PC-3 (cell line): ENCODE measurements at places on chromosomes 7 and 10. TPM values are rescaled to one million over a fixed set of nuclear protein-coding genes. Genes with fewer than 3 reads are reported as not detected.

The FAM25C gene
- not detected in 2 replicates for total RNA-seq

The C10orf120 gene
- not detected in 2 replicates for total RNA-seq

The CTAGE8 gene
- total RNA-seq = 0.69 and 1.2 TPM in 2 replicates

The ZNF727 gene
- 0.07 TPM in 1 of 2 replicates, not detected in the other for total RNA-seq

DNA sequence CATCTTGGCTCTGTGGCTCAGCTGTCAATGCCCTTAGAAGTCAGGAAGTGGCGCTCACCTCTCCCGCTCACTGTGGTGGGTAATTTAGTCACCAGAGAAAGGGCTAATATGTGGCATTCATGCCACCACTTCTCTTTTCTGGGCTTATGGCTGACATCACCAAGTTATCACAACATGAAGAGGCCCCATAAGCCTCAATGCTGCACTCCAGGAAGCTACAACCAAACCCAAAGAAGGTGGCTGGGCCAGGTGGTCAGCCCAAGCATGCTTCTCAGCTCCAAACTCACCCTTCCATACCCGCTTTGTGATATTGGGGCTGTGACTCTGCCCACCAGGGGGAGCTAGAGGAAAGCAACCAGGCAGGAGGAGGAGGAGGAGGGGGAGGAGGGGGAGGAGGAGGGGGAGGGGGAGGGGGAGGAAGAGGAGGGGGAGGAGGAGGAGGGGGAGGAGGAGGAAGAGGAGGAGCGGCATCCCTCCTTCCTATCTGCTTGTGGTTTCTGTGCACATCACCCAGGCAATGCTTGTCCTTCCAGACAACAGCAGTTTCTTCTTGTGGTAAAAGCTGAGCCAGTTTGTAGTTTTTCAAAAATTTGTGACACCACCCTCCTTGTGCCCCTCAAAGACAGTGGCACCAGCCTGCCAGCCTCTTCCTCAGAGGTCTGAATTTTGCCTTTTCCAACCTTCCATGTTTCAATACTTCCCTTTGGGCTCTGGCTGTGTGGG, 42.1 kb downstream of the CYP26A1 start:
- DNase-seq = peak; percentile 70

DNA sequence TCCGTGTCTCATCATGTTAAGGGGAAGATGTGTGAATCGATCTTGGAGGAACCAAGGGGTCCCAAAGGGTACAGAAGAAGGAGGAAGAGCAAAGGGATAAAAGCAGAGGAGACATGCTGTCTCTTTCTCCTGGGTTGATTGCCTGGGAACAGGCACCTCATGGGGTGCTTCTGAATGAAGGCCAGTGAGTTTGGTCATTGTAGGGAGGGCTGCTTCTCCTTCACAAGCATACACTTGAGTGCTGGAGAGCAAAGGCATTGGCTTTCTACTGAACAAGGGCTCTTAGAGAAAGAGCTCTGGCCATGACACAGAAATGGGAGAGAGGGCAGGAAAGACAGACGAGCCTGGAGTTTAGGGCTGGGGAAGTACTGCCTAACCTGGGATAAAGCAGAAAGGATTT, 146.7 kb upstream of the NPY start:
- no peak for DNase-seq

The FBXO24 gene
- total RNA-seq = 0.40 TPM in 1 of 2 replicates, not detected in the other

- no peak for DNase-seq
These were observed 53.4 kb downstream of the GLRX3 start for GRCh38 chr10:130189608-130190054.

The GRK5 gene
- 4.5 and 5.0 TPM in 2 replicates for total RNA-seq

The SCIN gene
- total RNA-seq = 0.91 and 1.6 TPM in 2 replicates

GRCh38 chr7:93161181-93161762, 13.1 kb upstream of the SAMD9L start:
- DNase-seq = no peak

The PPP1R17 gene
- not detected in 2 replicates for total RNA-seq

- no peak for DNase-seq
These were observed 22.9 kb downstream of the ASB13 start for GRCh38 chr10:5643346-5644067.

DNA sequence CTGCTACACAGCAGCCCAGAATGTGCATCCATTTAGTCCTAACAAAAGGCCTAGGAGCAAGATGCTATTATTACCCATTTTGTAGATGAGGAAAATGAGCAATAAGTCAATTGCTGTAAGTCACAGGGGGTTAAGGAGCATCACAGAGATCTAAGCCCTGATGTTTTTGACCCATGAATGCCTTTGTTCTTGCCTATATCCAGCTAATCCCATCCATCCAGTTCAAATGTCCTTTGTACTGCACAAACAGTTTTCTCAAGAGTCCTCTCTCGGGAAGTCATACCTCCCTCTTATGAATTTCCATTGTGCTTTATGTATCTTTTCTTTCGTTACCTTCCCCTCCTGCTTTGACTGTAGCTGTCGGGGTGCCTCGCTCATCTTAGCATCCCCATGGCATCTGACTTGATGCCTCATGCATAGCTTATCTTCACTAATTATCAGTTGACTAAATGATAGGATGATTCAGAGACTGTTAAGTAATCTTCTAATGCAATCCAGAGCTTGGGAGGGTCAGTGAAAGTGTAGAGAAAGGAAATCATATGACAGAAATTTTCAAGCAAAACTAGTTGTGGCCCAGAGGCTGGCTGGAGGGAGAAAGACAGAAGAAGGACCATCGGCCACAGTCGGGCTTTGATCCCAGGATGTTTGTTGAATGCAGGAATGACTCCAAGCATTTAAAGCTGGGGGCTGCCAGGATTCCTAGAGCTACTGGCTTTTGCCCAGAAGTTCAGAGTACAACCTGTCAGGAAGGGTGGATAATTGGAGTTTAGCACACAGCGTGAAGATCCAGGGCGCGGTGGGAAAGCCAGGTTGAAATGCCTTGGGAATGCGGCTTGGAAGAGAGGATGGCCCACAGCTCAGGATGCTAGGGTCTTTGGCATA, 23.5 kb downstream of the BLVRA start:
- DNase-seq = no peak

GRCh38 chr7:5424749-5425506, 1.3 kb upstream of the TNRC18 start:
- DNase-seq = peak; percentile 51

GRCh38 chr7:94228223-94228622, 166.5 kb upstream of the COL1A2 start:
- no peak for DNase-seq

GRCh38 chr10:49837051-49837478, 74.9 kb upstream of the OGDHL start:
- DNase-seq = peak; percentile 27

- DNase-seq = peak; percentile 99
These were observed 76.4 kb upstream of the CCNY start for GRCh38 chr10:35259769-35260397.

DNA sequence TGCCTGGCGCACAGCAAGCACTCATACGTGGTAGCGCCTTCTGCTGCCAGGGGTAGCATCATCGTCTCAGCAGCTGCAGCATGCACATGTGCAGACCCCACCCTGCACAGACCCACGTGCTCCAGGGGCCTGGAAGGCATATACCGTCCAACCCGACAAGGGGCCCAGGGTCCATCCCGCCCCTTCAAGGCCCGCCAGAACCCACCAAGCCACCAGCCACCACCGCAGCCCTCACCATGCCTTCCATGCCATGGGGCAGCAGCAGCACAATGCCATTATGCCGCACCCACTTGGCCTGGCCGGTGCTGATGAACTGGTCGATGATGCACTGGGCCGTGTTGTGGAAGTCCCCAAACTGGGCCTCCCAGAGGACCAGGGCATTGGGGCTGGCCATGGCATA, 22.7 kb downstream of the OGDHL start:
- DNase-seq = no peak

DNA sequence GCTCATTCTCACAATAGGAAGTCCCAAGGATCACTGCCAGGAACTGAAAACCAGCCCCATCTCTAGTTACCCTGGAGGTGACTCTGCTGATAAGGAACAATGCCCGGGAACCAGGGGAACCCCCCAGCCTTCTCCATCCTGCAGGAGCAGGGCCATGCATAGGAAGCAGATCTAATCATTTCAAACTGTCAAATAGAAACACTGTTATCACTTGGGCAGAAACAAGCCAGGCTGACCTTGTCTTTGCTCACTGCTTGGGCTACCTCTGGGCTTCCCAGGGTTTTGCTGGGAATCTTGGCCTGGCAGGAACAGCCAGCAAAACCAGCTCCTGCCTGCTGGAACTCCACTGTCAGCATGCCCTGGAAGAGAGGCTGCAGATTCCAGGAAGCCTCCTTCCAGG, 114.1 kb downstream of the RNF216 start:
- DNase-seq = no peak

The SFTPA1 gene
- not detected in 2 replicates for total RNA-seq

- no peak for DNase-seq
These were observed 7.4 kb downstream of the IMPDH1 start for GRCh38 chr7:128402356-128402755.

The ACHE gene
- total RNA-seq = 0.40 and 1.3 TPM in 2 replicates

The ARMC3 gene
- total RNA-seq = 0.18 and 0.40 TPM in 2 replicates

The CPA4 gene
- total RNA-seq = 10.1 and 22.1 TPM in 2 replicates

- no peak for DNase-seq
These were observed 377.7 kb downstream of the GLRX3 start for GRCh38 chr10:130513686-130514476.

DNA sequence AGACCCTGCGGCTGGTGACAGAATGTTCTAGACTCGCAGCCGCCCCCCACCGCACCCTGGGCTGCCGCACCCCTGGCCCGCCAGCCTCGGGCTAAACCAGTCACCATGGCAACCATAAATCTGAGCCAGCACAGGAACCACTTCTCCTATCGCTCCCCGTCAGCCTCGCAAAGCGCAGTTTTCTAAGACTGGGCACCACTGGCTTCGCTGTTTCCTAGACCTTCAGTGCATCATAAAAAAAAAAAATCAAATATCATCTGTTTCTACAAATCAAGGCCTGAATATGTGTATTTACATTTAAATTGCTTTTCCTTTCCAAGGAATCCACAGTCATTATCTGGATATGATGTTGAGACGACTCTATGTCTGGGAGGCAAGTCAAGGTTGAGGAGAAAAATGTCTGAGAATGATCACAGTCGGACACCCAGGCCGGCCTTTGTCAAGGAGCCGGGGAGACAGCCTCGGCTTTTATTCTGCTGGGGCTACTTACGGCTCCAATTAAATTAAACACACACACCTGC, 99.9 kb downstream of the PTPRN2 start:
- DNase-seq = no peak

The CALCR gene
- not detected in 2 replicates for total RNA-seq

The NUTM2A gene
- total RNA-seq = 0.18 and 0.86 TPM in 2 replicates

The CYP2W1 gene
- total RNA-seq = not detected in 2 replicates

The OR2A42 gene
- 0.40 TPM in 1 of 2 replicates, not detected in the other for total RNA-seq

GRCh38 chr7:6020371-6021286, 10.5 kb upstream of the ANKRD61 start:
- DNase-seq = no peak

DNA sequence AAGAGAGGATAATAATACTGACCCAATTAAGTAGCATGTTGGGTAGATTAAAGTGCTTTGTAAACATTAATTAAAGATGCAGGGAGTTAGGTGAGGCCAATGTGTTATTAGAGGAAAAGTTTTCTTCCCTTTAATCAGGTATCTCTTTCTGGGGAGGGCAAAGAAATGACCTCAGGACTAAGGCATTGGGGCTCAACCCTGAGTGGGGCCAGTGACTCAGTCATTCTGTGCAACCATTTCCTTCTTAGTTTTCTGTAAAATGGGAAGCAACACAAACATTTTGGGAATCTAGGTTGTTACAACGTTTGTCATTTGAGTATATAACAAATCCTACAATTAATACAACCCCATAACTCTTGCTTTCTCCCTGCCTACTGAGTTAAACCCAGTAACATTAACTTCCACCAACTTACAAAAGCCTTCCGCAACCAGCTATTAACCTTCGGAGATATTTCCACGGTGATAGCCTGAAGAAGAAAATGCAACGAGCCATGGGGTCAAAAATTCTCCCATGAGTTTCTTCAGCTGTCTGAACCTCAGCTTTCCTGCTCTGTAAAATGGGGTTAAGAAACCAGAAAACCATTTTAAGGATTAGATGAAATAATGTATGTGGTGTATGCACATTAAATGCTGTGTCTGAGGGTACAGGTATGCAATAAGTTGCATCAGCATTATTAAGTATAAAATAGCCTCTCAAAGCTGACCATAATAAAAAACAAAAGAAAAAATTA, 965 bp upstream of the PROSER2 start:
- DNase-seq = no peak

DNA sequence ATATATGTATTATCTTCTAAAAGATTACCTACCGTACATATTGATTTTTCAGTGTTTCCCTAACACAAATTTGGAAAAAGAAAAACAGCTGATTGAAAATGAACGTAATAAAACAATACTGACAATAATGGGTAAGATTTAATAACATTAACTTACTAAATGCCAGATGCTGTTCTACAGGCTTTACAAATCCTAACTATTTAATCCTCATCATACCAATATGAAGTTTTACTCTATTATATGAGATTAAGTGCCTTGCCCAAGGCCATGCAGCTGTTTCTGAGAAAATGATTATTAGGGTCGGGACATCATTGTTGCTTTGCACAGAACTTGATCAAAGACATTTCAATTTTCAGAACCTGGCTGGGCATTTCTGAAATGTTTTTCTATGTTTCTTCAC, 104.6 kb downstream of the HGF start:
- DNase-seq = no peak

GRCh38 chr10:131195558-131196159, 115.9 kb downstream of the TCERG1L start:
- no peak for DNase-seq

The PRSS1 gene
- not detected in 2 replicates for total RNA-seq

- no peak for DNase-seq
These were observed 101.8 kb upstream of the GDF10 start for GRCh38 chr10:47198221-47198620.

- no peak for DNase-seq
These were observed 42.5 kb downstream of the CDCA7L start for GRCh38 chr7:21903020-21903786.

- no peak for DNase-seq
These were observed 35.8 kb upstream of the ELN start for GRCh38 chr7:73992101-73992562.

DNA sequence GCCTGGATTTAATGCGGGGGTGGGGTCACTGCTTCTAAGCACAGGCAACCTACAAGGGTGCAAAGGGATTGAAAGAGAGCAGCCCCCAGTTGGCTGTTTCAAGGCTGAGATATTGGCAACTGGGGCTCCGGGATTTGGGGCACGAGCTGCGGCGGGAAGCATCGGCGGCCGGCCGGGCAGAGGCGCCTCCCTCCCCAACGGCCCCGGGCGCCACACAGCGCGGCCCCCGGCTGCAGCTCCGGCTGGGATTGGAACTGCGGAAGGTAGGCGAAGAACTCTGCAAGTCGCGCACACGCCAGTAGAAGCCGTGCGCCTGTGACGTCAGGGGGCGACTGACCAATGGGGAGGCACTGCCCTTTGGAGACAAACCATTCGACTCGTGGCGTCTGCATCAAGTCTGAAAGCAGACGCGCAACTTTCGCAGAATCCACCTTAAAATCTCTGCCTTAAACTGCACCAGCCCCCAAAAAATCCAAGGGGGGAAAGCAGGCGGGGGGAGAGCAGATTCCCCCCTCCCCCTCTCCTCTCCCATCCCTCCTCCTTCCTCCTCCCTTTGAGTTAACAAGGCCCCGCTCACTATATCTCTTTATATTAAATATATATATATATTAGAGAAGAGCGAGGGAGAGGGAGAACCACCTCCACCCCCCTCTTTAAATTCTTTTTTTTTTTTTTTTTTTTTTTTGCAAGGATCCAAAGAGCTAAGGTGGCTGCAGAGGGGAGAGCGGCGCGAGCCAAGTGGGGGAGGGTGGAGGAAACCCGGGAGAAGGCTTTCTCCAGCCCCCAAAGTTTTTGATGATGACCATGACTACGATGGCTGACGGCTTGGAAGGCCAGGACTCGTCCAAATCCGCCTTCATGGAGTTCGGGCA, at the start of gene DLX6:
TSS of gene DLX6 (plus strand) at position 371 of the 872 bp plus-strand sequence. CDS start at position 796, 425 bp downstream.
- DNase-seq = no peak
